Right lung (tissue), 10 donors: ENCODE measurements at places on chromosomes 6 and 20.

- no peak for DNase-seq
Observed at GRCh38 chr6:129835691-129836090, 25.4 kb downstream of the TMEM244 start.

GRCh38 chr6:135230711-135231468 is 49.8 kb downstream of the MYB start:
- no peak for DNase-seq

DNA sequence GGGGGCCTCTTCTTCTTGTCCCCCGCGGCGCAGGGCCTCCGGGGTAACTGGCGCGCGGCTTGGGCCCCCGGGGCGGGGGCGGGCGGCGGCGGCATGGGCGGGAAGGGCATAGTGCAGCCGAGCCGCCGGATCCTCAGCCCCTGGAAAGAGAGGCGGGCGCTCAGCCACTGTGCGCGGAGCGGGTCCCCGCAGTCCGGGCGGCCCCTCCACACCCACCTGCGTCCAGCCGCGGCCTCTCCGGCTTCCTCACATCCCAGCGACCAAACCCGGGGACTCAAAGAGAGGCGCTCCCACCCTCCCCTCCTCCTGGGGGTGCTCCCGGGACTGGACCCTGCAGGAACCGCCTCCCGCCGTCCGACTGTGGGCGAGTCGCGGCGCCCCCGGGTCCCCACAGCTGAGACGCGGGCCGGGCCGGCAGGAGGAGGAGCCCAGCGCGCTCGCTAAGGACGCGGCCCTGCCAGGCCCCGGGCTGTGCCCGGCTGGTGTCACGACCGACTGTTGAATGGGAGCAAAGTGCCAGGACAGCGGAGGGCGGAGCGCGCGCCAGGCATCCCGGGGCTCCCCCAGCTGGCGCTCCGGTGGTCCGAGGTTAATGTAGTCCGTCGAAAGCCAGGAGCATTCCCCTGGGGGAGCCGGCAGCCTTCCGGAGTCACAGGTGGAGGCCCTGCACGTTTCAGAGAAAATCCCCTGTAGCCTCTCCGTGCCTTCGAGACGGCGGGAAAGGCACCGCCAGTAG is at the start of gene PRR18:
TSS of gene PRR18 (minus strand) at position 360 of the 736 bp plus-strand sequence. CDS start at position 110, 250 bp downstream.
- DNase-seq = no peak

GRCh38 chr6:114638341-114638740 is 295.5 kb upstream of the HS3ST5 start:
- DNase-seq = no peak

DNA sequence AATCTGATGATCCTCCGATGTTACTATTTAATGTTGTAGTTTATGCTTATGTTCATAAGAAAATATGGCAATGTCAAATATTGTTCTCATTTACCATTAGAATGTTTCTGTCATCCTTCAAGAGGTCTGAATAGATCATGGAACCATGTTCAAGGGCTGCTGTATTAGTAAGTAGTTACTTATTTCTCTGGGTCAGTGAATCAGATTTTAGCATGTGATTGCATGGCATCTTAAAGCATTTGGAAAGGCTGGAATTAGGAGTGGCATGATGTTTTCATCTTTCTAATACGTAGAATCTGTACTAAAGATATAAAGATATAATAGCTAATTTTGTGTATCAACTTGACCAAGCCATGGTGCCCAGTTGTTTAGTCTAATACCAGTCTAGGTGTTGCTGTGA is 40.5 kb upstream of the NKX2-4 start:
- no peak for DNase-seq

- DNase-seq = no peak
Observed at GRCh38 chr6:167746975-167747374, 79.7 kb upstream of the AFDN start.

DNA sequence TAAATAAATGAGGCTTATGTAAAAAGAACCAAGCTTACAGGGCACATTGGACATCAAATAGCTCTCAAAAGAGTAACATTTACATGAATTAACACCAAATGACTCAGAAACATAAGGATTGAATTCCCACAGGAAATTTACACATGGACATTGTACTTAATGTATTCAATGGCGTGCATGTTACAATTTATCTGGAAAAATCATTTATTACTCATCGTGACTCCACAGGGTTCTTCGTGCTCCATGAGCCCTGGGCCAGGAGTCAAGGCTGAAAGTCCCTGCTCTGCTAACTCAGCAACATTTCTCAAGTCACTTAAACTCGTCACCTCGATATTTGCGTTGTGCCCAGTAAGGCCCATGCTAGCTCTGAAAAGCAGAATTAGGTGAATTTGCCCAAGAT is 158.5 kb downstream of the PHACTR1 start:
- DNase-seq = no peak

DNA sequence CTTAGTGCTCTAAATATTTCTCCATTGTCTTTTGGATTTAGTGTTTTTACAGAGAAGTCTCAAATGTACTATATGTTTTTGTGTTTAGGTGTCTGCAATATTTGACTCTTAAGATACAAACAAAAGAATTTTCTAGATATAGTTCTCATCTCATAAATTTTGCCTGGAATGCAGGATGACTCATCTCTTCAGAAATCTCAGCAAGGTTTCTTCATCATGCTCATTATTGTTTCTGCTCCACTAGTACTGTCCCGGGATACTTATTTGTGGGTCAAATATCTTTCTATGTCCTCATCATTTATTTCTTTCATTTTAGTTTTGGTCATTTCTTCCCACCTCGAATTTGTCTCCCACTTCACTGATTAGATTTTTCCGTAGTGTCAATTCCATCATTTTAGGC is 9.5 kb downstream of the AHI1 start:
- DNase-seq = no peak
